ENCODE measurements at places on chromosomes 5 and 9.

DNA sequence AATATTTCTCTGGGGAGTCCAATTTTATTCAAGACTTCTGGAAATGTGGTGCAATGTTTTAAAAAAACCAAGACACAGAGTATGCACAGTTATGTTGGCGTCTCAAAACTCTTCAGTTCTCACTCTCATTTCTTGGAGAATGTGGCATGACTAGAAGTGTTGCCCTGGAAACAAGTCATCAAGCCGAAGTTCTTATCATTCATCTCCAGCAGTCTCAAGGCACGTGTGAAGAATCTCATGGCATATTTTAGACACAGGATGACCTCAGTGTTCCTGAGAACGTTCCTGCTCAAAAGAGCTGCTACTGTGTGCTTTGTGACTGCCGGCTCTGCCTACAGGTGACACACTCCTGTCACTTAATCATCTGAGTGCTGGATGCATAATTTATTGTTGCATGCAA is 147.4 kb upstream of the IRX4 start:
- no peak for DNase-seq

DNA sequence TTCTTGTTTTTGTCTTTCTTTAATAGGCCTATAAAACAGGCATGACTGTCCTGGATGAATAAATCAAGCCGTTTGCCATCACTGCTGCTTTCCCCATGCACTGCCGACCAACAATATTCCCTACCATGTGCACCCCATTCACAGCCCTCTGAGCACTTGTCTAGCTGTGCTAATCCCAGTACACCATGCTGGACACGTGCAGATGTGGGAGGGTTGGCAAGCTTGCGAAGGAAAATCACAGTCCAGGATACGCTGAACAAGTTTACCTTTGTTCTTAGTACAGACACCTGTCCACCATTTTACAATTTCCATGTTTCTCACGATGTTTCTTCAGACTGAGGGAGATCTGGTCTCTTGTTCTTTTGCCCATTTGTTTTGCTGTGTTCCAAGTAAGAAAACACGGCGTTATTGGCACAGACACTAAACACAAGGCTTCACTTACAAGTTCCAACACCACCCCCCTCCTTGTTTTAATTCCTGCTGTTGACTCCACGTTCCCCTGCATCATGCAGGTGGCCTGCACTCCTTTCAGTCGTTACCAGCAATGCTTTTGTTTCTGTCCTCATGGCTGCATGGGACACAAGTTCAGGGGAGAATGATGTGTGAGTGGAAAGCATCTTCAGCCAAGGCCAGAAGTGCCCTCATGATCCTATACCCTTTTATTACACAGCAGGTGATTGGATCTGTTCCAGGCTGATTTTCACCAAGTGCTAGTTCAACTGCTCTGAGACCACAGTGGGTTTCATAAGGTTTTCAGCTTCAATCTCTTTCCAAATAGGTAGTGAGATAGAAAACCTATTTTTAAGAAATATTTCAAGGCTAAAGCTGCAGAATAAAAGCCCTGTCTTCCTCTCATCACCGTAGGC is 608.9 kb downstream of the IRX1 start:
- DNase-seq, result no peak

- DNase-seq, result peak; percentile 5
Observed at GRCh38 chr9:9004810-9005209, 1205.2 kb upstream of the DMAC1 start.

- DNase-seq, result no peak
Observed at GRCh38 chr9:78210841-78211301, 25.0 kb upstream of the CEP78 start.

DNA sequence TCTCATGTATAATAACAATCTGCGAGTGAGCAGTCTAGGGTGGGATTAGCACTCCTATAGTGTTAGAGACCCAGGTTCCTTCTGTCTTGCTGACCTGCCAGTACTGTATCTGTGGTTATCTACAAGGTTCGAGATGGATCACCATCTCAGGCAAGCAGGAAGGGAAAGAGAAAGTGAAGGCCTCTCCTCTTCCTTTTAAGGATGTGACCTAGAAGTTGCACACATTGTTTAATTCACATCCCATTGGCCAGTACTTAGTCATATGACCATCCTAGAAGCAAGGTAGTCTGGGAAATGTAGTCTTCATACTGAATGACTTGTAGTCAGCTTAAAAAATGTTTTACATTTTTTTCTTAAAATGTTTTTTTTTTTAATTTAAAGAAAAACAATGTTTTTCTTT is 168.6 kb downstream of the CARTPT start:
- DNase-seq, result peak; percentile 54

- no peak for DNase-seq
Observed at GRCh38 chr5:136646915-136647314, 281.6 kb upstream of the TRPC7 start.

DNA sequence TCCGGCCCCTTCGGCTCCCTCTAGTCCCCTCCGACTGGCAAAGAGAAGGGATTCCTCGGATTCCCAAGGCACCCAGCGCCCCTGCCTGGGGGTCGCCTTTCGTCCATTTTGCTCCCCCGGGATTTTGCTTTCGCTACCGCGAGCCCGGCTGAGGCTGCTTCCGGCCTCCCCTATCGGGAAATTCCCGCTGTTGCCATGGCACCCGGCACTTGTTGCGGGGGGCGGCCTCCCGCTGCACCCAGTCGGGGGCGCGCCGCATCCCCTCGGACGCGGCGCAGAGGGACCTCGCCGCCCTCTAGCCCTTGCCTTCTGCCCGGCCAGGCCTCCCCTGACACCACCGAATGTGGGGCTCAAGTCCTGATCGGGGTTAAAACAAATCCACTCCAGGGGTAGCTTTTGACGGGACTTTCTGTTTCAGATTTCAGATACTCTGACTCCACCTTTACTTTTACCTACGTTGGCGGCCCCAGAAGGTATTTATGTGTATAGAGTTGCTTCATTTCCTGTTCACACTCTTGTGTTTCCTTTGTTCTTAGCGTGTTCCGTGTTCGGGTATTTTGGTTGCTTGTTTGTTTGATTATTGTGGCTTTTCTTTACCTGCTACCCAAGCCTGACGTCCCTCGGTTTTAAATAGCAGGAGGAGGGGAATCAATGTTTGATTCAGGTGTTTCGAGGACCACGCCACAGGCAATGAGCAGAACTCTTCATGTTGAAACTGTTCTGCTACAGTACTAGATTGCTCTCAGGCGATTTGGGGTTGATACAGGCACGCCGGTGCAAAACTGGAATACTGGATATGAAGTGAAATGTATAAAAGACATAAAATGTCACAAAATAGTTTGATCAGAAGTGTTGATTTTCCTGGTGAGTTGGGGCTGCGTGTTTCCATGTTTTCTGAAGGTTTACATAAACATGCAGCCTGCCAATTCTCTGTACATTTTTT is 1.5 kb downstream of the PARP8 start:
- peak; percentile 85 for DNase-seq

- DNase-seq, result no peak
Observed at GRCh38 chr5:154005648-154006047, 33.1 kb downstream of the FAM114A2 start.

DNA sequence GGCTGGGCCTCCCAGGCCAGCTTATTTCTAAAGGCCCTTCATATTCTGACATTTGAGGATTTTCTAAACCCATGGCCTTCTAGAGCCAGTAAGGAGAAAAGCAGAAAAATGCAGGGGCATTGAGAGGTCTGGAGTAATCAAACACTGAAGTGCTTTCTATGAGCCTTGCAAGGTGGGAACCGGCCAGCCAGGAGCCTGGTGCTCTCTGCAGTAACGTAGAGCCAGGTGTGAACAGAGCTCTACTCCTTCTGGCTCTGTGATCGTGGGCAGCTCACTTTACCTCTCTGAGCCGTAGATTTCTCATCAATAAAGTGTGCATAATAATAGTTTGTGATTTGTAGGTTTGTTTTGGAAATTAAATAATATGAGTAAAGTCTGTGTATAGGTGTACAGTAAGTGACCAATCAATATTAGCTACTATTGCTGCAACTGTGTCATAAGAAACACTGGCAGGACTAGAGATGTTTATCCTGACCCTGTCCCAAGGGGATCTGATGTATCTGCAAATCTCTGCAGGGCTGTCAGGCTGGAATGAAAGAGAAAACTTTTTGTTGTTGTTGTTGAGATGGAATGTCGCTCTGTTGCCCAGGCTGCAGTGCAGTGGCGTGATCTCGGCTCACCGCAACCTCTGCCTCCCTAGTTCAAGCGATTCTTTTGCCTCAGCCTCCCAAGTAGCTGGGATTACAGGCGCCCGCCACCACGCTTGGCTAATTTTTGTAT is 2.7 kb downstream of the SYNPO start:
- peak; percentile 1 for DNase-seq

DNA sequence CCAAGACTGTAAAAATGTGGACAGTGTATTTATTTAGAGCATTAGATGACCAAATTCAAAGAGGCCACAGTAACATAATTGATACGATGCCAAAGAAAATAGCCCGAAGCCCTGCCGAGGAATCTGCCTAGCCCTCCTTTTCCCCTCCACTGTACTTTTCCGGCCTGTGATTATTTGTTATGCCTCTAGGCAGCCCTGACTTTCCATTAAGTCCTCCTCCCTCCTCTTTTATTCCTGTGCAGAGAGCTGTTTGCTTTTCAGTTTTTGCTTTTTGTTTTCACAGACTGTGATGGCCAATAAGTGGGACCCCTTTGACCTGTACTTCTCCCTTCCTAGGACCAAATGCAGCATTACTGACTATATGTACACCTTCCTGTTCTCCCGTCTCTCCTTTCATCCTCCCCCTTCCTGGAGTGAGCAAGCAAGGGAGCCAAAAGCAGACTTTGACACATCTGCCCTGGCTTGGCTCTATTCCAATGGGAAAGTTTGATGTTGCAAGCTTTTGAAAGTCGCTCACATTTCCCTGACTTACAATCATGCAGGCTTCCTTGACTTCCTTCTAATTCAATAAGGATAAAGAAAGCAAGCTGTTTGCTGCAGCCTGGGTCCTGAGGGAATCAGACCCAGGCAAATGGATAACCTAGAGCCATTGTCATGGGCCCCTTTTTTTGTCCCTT is 76.1 kb downstream of the NREP start:
- no peak for DNase-seq

GRCh38 chr5:147448766-147449165 is 61.1 kb downstream of the DPYSL3 start:
- DNase-seq, result no peak

- DNase-seq, result no peak
Observed at GRCh38 chr5:2876183-2876582, 124.7 kb upstream of the IRX2 start.

DNA sequence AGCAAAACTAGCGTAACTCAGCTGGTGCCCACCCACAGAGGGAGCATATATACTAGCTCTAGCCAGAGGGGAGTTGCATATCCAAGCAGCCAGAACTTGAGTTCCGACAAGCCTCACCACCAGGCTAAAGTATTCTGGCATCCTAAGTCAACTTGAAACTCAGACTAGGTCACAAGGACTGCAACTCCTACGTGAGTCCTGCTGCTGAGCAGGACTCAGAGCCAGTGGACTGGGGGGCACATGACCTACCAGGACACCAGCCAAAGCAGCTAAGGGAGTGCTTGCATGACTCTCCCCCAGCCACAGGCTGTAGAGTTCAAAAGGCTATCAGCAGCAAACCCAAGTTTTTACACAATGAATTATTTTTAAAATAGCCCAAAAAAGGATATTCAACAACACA is 26.1 kb downstream of the SPDL1 start:
- DNase-seq, result peak; percentile 1

GRCh38 chr9:134198791-134199190 is 34.4 kb upstream of the RNU6ATAC start:
- DNase-seq, result no peak

GRCh38 chr9:103702572-103702971 is 391.5 kb upstream of the SMC2 start:
- no peak for DNase-seq

DNA sequence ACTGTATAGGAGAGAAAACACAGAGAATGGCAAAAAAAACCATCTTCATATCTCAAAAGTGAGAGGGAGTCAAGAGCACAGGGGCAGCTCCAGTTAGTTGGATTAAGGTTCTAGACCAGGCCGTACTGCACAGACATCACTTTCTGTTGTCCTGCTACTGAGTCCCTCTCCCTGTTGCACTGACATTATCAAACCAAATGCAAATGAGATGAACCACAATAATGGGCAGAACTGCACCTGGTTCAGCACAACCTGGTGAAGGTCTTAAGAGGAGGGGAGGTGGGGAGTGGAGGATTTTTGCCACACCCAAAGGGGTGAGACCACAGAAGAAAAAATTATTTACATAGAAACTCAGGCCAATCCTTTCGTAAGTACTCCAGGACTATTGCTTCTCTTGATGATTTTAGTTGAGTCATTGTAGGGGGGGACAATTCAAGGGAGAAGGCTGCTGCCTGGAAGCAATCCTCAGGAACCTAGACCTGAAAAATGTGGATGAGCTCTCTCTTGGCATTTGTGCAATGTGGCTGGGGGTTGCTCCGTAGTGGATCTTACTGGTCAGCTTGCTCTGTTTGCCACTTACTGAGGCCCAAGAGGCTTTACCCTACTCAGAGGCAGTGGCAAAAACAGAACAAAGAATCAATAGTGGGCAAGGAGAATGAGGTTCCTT is 94.5 kb upstream of the PPP1R2B start:
- DNase-seq, result no peak

GRCh38 chr5:173455599-173455957 is 127.4 kb upstream of the STC2 start:
- DNase-seq, result no peak

DNA sequence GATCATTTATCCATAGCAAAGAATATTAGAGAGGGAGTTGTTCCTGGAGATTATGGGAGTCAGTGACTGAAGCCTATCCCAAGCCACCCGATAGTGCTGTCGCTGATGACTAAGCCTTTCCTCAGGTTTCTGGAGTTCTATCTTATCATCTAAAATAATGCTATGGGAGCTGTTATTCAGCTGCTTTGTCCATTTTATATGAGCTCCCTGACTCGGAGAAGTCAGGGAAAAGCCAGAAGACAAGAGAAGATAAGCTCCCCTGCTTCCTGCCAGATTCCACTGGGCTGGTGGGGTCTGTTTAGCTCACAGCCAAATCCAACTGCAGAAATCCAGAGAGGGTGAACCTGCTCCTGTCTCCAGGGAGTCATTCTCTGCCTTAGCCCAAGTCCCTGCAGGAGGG is 148.2 kb downstream of the DROSHA start:
- DNase-seq, result no peak

DNA sequence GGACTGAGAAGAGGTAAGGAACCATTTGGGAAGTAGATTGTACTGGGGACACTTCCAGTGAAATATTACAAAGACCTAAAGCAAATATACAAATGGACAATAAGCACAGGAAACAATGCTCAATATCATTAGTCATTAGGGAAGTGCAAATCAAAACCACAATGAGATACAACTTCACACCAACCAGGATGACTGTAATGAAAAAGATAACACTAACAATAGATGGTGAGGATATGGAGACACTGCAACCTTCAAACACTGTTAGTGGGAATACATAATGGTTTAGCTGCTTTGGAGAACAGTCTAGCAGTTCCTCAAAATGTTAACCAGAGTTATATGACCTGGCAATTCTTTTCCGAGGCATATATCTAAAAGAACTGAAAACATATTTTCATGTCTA is 149.7 kb downstream of the TRPM3 start:
- DNase-seq, result no peak
